ENCODE measurements at places on chromosomes 4 and X.

DNA sequence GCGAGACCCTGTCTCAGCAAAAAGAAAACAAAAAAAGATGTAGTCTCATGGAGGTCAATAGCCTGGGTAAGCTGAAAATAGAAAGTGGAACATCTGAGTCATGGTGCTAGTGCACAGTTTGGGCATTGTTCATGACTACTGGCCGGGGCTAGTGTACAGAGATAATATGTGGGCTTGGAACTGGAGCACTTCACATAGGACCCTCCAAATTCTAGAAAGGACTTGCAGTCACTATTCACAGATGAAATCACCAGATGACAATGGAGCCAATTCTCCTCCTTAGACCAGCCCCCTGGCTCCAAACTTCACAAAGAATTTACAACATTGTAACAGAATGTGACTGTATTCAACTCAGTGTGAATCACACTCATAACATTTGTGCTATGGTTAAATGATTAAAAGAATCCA is 367.8 kb upstream of the SLC7A11 start:
- no peak for DNase-seq

DNA sequence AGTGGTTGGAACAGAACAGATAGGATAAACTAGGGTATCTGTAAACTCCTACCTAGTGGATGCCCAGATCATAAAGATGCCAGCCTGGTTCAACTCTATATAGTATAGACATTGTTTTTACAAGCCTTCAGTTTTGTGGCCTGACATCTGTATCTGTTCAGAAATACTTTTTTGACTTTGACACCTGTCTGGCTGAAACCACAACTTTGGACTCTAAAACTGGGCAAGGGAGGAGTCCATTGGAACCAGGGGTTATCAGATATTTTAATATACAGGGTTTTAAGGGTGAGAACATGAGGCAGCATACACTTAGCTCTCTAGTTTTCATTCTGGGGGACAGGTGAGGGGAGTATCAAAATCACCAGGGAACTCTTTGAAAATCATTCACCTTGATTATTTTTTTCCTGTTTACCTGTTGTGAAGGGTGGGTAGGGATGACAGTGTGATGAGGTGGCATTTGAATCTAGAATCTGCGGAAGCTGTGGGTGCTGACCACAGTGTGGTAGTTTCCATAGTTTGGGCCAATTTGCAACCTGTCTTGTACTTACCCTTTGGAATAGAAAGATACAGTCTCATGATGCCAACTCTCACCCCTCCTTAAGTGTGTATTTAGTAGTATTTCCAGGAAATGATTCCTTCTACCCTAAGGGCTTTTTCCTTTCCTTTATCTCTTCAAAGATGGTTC is 20.6 kb downstream of the GAB1 start:
- no peak for DNase-seq

DNA sequence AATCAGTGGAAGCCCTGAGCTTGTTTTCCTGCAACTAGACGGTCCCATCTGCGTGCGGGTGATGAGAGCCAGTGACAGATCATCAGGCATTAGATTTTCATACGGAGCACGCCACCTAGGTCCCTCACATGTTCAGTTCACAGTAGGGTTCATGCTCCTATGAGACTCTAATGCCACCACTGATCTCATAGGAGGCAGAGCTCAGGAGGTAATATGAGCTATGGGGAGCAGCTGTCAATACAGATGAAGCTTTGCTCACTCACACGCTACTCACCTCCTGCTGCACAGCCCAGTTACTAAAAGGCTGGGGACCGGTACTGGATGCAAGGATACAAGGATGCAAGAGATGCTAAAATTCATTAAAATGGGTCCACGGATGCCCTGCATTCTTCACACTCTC is 61.2 kb downstream of the DHRSX start:
- DNase-seq = no peak

DNA sequence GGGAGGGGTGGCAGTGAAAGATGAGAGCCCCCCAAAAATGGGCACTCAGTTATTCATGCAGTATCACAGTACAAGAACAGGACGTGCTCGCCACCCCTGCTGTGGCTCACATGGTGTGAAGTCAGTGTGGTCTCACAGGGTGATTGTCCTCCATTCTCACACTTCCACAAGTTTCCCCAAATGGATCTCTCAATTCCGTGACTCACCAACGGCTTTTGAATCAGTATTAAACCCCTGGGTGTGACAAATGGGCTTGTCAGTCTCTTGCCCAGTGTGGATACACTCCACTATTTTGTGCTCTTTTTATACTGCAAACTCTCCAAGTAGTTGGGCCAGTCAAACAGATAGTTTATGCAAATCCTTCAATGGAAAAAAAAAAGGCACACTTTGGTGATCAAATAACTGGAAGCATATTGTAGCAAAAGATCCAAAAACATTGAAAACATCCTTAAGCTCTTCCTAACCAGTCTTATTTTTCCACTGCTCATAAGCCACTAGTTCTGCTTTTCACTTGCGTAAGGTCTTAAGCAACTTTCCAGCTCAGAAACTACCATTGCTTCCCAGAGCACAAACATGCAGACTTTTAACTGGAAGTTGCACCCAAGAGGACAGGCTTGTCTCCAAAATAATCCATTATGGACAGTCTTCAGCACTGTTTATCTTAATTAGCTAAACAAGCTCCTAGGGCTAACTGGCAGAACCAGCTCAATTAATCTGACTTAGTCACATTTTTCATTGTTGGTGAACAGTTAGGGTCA is 365.7 kb downstream of the PPP3CA start:
- no peak for DNase-seq

DNA sequence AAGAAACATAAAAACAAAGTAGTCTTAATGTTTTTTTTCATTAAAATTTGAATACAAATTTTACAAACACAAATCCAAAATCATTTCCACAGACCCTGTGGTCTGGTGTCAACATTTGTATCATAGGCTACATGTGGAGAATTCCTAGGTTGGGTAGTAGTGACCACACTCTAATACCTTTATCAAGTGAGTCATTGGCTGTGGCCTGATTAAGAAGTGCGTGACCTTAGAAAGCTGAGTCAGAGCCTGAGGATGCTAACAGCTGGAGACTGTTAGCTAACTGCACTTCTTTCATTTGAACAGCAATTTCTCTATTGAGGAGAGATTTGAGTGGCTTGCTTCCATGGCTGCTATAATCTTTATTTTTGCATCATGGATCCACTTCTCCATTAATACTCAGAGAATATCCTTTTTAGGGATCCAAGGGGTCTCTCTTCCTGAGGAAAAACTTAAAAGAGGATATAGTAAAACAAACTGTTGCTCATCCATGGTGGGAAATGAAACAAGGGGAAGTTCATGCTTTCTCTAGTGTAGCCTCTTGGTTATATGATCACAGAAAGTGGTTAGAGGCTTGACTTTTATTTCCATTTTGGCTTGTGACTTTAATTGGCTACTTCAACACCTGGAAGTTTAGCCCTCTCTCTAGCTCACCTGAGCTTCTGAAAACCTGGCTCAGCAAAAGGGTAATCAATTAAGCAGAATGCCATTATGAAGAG is 335.8 kb downstream of the PABPC4L start:
- DNase-seq = no peak

DNA sequence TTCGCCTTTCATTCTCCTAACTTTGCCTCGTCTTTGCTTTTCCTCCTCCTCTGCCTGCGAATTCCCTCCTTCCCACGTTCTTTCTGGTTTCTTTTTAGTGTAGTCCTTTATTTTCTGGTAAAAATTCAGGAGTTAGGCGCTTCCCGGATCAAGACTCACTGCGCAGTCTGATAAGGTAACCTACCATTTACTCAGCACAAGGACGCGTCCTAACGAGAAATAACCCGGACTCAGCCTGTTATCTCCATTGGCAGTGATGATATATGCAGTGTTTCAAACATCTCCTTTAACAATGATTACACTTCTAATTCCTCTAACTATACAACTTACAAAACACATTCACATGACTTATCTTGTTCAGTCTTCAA is 357 bp upstream of the ETNPPL start:
- DNase-seq = no peak

GRCh38 chrX:9182041-9182440 is 148.1 kb upstream of the FAM9B start:
- DNase-seq = no peak

DNA sequence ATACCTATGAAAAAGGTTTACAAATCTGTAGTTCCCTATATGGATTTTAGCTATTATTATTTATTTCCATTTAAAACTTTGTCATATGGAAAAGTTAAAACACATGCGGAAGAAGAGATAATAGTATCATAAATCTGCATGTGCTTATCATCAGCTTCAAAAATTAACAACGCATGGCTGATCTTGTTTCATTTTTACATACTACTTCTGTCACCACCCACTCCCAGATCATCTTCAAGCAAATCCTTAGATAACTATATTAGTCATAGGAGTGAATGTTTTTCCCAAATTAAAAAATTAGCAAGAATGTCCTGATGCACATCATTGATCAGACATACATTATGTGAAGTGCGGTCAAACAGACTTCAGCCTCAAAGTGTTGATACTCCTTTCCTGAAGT is 24.6 kb upstream of the MOB1B start:
- DNase-seq = no peak

DNA sequence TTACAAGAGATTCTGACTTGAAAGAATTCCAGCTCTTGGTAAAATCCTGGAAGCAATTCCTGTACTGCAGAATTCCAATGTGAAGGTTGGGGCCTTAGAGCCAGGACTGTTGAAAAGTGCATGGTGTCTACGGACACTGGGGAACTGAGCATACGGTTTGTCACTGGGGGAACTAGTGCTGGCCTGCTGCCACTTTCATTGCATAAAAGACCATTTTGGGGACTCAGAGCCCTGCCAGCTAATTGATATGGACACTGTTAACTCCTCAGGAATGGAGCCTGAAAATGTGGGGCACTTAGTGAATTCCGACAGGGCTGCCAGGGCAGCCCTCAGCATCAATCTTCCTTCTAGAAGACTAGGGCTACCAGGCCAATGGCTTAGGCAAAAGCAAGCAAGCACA is 55.9 kb downstream of the AMOT start:
- no peak for DNase-seq

DNA sequence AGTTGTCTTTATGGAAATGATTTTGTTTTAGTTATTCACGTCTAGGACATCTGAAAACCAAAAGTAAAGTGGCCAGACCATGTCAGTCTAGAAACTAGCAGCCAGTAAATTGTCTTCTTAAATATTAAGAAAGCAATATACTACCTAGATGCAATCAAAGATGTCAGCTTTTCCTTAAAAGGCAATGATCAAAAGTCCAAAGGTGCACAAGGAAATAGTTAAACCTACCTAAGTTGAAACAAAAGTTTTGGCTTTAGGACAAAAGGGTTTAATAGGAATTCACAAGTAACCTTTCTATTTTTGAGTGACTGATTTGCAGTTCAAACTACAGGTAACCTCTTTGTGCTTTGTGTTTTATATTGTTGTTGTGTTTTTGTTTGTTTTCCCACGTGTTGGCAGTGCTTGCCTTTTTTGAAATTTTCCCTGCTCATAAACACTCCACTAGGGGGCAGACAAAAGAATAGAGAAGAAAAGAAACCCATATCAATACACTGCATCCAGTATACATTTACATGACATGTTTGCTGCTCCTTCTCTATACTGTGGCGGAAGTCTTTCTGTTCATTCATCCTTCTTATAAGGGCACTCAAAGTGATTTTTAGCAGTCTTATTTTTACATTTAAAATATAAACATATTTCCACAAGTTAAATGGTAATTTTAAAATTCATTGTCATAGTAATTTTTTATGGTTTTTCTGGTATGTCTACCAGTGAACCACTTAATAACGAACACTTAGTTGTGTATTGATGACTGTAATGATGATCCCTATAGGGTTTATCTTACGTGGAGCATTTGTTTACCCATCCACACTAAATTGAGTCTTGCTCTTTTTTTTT is 62.7 kb downstream of the GAB1 start:
- DNase-seq = no peak

GRCh38 chrX:69371159-69371558 is 133.0 kb upstream of the NALF2 start:
- DNase-seq = no peak

- DNase-seq = no peak
Measured at GRCh38 chr4:2478229-2478628, 9.3 kb downstream of the RNF4 start.

DNA sequence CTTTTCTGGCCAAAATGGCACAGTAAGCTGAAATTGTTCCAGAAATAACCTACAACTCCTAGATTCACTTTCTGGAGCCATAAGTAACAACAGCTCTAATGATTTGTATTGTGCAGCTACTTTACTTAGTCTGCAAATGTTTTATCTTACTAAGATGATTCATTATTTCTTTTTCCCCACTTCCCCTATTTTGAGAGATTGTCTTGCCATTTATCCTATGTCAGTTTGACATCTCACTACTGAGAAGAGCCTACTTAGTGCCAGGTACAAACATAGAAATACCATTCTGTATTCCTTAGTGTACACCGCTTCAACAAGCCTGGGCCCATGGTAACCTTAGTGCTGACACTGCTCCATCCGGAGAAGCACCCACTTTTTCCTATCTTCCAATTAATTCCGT is 13.8 kb upstream of the STK26 start:
- DNase-seq = no peak

DNA sequence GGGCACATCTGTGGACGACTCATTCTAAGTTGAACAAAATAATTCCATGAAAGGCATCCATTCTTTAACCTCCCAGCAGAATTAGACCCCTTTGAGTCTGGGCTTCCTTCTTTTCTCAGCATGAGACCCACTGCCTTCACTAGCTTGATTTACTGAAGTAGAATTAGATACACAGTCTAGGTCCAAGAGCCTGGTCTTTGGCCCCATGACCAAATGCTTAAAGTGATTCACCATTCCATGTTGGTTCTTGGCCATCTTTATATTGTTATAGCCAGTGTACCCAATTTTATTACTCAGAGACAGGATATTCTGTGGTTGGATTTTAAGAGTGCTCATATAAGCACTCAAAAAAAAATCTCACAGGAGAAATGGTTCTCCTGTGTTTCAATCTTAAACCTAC is 155.3 kb upstream of the GPC4 start:
- no peak for DNase-seq

GRCh38 chr4:81792521-81792920 is 320.8 kb upstream of the RASGEF1B start:
- no peak for DNase-seq

GRCh38 chr4:48778431-48779094 is 1.5 kb downstream of the FRYL start:
- no peak for DNase-seq

GRCh38 chrX:21438792-21439191 is 64.6 kb downstream of the CNKSR2 start:
- DNase-seq = no peak

- no peak for DNase-seq
Measured at GRCh38 chrX:100340491-100341141, 69.5 kb downstream of the PCDH19 start.

GRCh38 chr4:8391071-8391470 is 49.5 kb downstream of the ACOX3 start:
- DNase-seq = no peak
